Stomach (tissue), 19 donors: ENCODE measurements at places on chromosomes 2 and 18. TPM values are rescaled to one million over a fixed set of nuclear protein-coding genes. Genes with fewer than 3 reads are reported as not detected.

Gene DPP4
- 11.2 TPM for total RNA-seq

Gene CXCR4
- total RNA-seq = 5.4 TPM

Gene PLB1
- total RNA-seq = 5.7 TPM

Gene CRYGD
- total RNA-seq = not detected

Gene GTF2A1L
- 2.2 TPM for total RNA-seq

Gene UGT1A10
- total RNA-seq = 8.4 TPM

Gene PDE1A
- 12.9 TPM for total RNA-seq

Gene REG3A
- not detected for total RNA-seq

Gene MPP4
- total RNA-seq = 0.73 TPM

Gene LTBP1
- total RNA-seq = 32.1 TPM

Gene RNF149
- total RNA-seq = 154 TPM

Gene ZSWIM2
- total RNA-seq = not detected

Gene CFAP221
- 3.1 TPM for total RNA-seq

Gene PTPRN
- total RNA-seq = 5.0 TPM

Gene AMER3
- total RNA-seq = not detected

Gene RAMP1
- 47.7 TPM for total RNA-seq

Gene VSNL1
- total RNA-seq = 1.1 TPM

Gene SKOR2
- total RNA-seq = not detected

Gene DSG2
- total RNA-seq = 49.7 TPM

Gene FAM168B
- 72.4 TPM for total RNA-seq

Gene FIGN
- 8.9 TPM for total RNA-seq

Gene CFC1
- total RNA-seq = not detected

Gene FOXD4L1
- not detected for total RNA-seq

Gene DCDC2C
- not detected for total RNA-seq

Gene SERPINB12
- not detected for total RNA-seq
